Activated CD4-positive, alpha-beta memory T cell treated with anti-CD3 and anti-CD28 coated beads for 36 hours (primary cell): ENCODE measurements at places on chromosomes 5 and 9. TPM values are rescaled to one million over a fixed set of nuclear protein-coding genes. Genes with fewer than 3 reads are reported as not detected.
A peak's percentile ranks its signal among the peaks of the same experiment; 100 is the strongest.

The PRUNE2 gene
- total RNA-seq = 0.24 TPM

The CDHR2 gene
- total RNA-seq = 0.36 TPM

The ACSL6 gene
- total RNA-seq = 6.0 TPM

DNA sequence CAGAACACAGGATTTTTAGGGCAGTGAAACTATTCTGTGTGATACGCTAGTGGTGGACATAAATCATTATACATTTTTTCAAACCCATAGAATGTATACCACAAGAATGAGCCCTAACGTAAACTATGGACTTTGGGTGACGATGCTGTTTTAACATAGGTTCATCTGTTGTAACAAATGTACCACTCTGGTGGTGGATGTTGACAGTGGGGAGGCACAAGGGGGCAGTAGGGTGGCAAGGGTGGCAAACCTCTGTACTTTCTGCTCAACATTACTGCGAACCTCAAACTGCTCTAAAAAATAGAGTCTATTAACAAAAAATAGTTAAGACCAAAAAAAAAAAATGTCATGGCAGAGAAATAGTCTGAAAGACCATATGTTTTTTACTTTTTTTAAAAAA, 9.1 kb upstream of the MVB12B start:
- H3K36me3 ChIP-seq = no peaks in the 10 kb centered on the region
- H3K4me1 ChIP-seq = peaks cover 3% of the 10 kb centered on the region
- peak; percentile 38 for DNase-seq
- no peak overlapping the region for H3K4me3 ChIP-seq
- H3K27me3 ChIP-seq = no peaks in the 10 kb centered on the region
- H3K27ac ChIP-seq = no peak overlapping the region

DNA sequence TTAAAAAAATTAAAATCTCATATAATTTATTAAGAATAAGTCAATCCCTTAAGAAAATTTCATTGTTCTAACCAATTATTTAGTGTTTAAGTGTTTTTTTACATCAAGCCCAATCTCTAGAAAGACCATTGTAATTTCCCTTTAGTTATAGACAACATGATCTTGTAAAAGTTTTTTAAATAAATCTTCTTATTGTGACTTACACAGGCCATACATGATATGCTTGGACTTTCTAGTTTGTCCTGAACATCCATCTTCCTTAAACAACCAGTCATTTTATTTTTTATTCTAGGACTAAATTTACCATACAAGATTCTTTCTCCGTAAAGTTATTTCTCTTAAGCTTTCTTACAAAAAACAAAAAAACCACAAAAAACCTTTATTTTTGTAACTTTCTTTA, 126.5 kb upstream of the MAST4 start:
- peaks cover 1% of the 10 kb centered on the region for H3K36me3 ChIP-seq
- no peak overlapping the region for H3K4me3 ChIP-seq
- no peaks in the 10 kb centered on the region for H3K4me1 ChIP-seq
- no peak for DNase-seq
- H3K27me3 ChIP-seq = no peaks in the 10 kb centered on the region
